ENCODE measurements at places on chromosomes 1 and 21.

- no peak for DNase-seq
These were observed 53.1 kb downstream of the NBPF6 start for GRCh38 chr1:108503062-108503733.

GRCh38 chr1:156805766-156806511 is 10.7 kb downstream of the SH2D2A start:
- DNase-seq, result peak; percentile 39

DNA sequence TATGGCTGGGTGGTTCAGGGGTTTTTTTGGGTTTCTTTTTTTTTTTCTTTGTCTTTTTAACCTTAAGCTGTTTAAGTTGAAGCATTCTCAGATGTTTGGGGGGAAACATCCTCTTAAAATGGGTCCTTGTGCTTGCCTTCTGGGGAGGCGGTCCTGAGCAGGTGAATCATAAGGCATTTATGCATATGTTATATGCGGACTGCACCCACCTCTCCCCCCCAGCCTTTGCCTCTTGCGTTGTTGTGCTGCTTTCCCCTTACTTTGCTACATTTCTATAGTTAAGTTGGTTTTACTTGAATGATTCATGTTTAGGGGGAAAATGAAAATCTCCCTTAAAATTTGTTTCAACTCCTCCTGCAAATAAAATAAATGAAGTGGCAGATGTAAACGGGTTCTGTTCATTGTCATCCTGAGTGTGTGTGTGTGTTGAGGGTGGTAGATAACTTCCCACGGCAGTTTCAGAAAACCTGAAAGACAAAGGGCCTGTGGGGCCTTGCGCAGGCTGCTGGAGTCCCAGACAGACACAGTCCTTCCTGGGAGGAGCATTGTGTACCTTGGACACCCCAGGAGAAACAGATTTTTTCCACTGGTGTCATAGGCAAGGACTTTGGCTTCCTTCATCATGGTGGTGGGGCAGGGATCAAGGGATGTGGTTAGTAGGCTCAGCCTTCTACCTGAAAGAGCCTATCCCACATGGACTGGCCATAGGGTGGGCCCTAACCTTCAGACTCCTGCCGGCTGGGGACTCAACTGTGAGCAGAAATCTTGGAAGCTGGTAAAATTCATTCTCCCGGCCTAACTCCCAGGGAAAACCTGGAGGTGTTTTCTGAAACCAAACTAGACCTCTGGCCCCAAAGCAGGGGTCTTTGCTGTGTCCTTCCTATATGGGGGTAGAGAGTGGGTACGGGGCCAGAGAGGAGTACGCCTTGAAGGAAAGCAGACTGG is 926 bp upstream of the SH3D21 start:
- no peak for DNase-seq

- DNase-seq, result no peak
These were observed 445.7 kb downstream of the MRPL39 start for GRCh38 chr21:25161571-25161970.

- DNase-seq, result no peak
These were observed 3.3 kb downstream of the AMPD2 start for GRCh38 chr1:109622895-109623294.

- no peak for DNase-seq
These were observed 46.5 kb downstream of the RAP1GAP start for GRCh38 chr1:21622466-21623315.

DNA sequence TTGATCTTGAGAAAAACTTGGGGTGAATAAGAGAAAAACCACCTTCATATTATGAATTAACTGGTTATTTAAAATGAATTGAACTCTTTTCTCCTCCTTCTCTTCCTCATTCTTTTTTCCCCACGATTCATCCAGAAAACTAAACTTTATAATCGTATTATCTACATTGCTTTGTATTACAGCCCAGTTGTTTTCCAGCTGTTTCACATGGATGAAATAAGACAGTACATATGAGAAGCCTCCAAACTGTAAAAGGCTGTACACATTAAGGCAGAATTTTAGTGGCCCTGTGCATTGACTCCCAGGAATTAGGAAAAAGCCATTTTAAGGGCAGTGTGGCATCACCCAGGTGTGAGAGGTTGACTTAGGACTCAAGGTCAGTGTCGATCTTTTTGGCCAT is 80.3 kb upstream of the PGBD5 start:
- no peak for DNase-seq

GRCh38 chr1:37130221-37130948 is 96.1 kb upstream of the GRIK3 start:
- no peak for DNase-seq

- no peak for DNase-seq
These were observed 34.0 kb upstream of the BEND5 start for GRCh38 chr1:48810740-48811139.

DNA sequence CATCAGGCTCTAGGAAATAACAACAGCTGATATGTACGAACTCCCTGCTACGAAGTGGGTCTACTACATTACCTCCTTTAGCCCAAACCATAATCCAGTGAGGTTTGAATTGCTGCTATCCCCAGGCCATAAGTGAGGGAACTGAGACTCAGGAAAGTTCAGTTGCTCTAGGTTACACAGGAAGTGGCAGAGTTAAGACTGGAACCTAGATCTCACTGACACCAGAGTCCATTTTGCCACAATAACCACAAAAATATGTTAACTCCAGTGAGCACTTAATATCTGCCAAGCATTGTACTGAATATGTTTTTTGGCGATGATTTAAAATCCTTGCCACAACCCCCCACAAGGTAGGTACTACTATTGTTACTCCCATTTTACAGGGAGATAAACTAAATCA is 8.9 kb upstream of the TADA1 start:
- DNase-seq, result no peak

GRCh38 chr1:115924770-115925169 is 51.5 kb upstream of the SLC22A15 start:
- no peak for DNase-seq

GRCh38 chr1:31954607-31955283 is 16.6 kb upstream of the PTP4A2 start:
- no peak for DNase-seq

- no peak for DNase-seq
These were observed 263.3 kb downstream of the MRPL39 start for GRCh38 chr21:25343774-25344545.

DNA sequence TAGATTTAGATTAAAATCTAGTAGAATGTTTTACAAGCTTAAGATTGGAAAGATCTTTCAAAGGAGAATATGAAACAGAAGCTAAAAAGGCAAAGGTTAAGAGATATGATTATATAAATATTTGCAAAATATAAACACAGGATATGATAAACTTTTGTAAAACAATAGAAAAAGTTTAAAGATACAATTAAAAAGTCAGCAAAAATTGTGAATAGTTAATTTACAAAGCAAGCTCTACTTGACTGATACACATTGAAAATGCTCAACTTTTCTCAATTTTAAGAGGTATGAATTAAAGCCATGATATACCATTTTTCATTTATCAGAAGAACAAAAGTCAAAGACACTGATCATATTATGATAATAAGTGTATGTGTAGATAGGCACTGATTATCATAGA is 21.0 kb downstream of the RAB3GAP2 start:
- no peak for DNase-seq

DNA sequence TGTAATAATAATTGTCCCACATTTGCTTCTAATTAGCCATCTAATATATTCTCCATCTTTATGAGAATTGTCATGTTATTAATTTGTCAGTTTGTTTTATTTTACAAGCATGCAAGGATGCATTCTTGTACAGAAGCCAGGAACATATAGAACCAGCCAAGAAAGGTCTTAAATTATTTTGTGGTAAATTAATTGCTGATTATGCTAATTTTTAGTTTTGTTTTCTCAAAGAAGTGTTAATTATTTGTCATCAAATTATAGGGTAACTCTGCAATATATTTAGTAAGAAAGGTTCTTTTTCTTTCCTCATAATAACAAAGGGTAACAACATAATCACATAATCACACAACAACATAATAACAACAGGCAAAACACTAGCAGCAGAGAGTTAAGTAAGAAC is 5.7 kb downstream of the CLIC6 start:
- DNase-seq, result no peak

DNA sequence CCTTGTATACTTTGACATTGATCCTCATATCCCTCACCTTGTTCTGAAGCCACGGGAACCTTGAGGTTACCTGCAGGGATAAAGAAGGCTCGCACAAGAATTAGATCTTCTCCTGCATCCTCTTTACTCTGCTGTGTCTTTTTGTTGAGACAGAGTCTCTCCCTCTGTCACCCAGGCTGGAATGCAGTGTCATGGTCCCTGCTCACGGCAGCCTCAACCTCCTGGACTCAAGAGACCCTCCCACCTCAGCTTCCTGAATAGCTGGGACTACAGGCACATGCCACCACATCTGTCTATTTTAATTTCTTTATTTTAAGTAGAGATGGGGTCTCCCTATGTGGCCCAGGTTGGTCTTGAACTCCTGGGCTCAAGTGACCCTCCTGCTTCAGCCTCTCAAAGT is 134.7 kb downstream of the PTPRC start:
- DNase-seq, result no peak

- no peak for DNase-seq
These were observed 110.8 kb downstream of the PLPP3 start for GRCh38 chr1:56468518-56468917.

DNA sequence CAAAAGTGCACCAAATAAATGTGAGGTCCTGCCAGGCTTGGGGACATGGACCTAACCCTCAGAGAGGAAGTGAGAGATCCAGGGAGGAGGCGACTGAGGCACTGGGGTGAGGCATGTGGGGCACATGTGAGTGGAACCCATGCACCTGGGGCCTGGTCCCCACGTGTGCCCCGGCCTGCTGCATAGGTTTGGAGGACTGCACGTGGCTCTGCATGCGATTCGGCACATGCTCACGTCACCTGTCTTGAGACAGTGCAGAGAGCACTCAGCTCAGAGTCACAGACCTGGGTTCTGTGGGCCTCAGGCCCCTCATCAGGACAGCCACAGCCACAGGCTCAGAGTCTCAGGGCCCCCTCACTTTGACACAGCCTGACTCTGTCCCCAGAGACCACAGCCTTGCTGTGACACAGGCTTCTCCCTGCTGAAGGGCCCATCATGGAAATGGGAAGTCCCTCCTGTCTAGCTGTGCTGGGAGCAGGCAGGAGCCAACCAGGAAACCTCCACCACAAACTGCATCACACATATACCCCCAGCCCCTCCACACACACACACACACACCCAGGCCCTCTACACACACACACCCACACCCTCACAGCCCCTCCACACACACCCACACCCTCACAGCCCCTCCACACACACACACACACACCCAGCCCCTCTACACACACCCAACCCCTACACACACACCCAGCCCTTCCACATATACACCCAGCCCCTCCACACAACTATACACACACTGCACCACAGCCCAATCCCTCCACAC is 48.2 kb downstream of the SLC9A1 start:
- no peak for DNase-seq

DNA sequence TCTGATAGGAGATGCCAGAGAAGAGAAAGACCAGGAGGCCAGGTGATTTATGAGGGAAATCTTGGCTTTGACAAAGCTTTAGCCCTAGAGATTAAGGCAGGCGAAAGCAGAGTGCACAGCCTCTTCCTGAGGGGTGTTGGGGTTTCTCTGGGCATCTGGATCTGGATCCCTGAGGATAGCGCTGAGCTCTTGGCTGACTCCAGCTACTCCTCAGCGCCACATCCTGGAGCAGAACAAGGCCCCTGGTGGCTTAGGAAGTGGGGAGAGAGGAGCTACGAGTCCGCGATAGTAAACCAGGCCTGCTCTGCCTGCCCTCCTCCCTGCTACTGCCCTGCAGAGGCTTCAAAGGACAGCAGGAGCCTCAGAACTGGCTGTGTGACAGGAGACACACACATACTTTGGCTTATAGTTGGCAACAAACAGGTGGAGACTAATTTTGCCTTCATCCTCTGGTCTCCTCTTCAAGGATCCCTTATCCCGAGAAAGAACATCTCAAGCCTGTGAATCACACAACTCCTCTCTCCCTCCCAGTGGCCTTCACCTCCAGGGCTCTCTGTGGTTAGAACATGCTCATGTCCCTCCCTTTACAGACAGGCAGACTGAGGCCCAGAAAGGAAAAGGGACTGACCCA is 66.9 kb downstream of the TRABD2B start:
- no peak for DNase-seq

DNA sequence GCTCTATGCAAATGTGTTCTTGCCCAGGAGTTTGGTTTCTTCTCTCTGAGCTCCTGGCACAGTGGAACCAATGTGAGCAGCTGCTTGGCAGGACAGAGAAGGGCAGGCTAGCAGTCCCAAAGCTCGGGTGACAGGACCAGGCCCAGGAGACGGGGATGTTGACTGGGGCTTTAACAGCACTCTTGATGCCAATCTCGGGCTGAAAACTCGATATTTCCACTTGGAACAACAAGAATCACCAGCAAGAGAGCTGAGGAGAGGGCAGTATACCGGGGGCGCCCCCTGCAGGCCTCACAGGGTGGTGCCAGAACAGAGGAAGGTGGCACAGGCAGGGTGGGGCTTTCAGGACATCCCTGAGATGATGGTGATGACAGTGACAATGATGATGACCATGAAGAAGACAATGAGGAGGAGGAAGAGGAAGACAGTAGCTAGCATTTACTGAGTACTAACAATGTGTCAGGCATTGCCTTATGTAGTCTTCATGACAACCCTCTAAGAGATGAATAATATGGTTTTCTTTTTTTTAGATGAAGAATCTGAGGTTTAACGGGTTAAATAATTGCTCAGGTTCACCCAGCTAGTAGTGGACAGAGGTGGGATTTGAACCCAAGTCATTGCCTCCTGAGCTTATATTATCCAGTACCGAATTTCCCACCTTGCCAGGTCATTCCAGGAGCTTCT is 2.7 kb upstream of the KCNJ9 start:
- peak; percentile 29 for DNase-seq

DNA sequence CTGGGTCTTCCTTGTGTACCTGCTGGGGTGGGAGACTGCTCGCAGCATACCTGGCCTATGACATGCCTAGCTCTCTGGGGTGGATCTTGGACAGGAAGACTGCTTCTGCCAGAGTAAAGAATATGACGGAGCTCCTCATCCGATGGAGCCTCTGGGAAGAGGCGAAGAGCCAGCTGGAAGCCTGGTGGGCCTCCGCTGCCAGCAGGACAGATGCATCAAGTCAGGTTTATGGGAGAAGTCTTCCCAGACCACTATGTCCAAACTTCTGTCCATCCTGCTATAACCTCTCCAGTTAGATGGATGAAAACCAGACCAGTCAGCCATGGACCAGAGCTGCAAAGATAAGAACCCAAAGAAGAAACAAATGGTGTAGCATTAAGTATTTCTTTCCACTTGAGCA is 27.7 kb upstream of the NGF start:
- DNase-seq, result no peak

GRCh38 chr21:16454399-16454798 is 724.6 kb downstream of the USP25 start:
- no peak for DNase-seq
